ENCODE measurements at places on chromosomes 12 and 14.

DNA sequence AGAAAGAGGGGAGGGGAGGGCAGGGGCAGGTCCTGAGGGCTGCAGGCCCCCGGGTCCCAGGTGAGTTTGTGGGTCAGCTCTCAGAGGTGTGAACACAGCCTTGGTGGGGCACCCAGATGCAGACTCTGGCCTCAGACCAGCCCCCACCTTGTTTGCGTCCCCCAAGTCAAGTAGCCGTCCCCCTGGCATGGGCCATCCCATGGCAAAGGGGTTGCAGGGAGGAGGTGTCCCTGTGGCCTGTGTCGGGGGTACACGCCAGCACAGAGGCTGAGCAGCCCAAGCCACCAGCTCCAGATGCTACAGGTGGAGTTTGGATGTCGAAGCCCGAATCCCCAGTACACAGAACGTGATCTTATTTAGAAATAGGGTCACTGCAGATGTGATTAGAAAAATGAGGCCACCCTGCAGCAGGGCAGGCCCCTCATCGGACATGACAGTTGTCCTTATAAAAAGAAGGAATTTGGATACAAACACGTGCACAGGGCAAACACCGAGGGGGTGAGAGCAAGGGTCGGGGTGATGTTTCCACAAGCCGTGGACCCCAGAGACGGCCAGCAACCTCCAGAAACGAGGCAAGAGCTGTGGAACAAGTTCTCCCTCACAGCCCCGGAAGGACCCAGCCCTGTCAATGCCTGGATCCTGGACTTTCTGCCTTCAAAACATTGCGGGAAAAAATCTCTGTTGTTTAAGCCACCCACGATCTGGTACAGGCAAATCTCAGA, 141.2 kb upstream of the C14orf180 start:
- DNase-seq, result no peak

DNA sequence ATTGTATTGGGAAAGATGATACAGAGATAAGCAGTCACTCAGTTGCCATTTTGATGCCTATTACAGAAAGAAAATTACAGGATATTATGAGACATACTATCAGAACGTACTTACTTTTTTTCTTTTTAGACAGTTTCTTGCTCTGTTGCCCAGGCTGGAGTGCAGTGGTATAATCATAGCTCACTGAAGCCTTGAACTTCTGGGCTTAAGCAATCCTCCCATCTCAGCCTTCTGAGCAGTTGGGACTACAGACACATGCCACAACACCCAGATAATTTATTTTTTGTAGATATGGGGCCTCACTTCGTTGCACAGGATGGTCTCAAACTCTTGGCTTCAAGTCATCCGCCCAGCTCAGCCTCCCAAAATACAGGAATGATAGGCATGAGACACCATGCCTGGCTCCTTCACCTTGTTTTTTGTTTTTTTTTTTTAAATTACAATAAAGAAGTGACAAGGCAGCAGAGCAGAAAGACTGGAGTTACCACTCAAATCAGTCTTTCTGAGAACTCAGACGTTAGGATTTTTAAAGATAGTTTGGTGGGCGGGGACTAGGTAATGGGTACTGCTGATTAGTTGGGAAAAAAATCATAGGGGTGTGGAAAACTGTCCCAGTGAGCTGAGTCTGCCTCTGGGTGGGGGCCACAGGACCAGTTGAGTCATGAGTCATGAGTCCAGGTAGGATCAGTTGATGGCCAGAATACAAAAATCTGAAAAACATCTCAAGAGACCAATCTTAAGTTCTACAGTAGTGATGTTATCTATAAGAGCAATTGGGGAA, 11.5 kb upstream of the CPM start:
- DNase-seq, result no peak

DNA sequence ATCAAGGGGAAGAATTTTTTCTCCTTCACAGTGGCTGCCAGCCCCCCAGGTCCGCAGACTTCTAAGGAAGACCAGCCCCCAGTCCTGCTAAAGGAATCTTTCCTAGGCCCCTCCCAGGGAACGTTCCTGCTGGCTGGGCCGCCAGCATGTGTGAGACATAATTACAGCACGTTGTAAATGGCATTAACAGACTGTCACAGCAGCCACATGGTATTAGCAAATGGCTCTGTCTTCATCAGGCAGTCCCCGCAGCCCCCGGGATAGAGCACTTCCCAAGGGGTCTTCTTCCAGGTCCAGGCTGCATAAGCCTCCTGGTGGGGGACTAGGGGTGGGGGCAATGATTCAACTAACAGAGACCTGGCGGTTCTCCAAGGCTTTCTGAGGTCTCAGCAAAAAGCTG, 34.9 kb upstream of the FAM222A start:
- no peak for DNase-seq

GRCh38 chr14:87343652-87344051, 649.3 kb downstream of the GALC start:
- DNase-seq, result no peak

DNA sequence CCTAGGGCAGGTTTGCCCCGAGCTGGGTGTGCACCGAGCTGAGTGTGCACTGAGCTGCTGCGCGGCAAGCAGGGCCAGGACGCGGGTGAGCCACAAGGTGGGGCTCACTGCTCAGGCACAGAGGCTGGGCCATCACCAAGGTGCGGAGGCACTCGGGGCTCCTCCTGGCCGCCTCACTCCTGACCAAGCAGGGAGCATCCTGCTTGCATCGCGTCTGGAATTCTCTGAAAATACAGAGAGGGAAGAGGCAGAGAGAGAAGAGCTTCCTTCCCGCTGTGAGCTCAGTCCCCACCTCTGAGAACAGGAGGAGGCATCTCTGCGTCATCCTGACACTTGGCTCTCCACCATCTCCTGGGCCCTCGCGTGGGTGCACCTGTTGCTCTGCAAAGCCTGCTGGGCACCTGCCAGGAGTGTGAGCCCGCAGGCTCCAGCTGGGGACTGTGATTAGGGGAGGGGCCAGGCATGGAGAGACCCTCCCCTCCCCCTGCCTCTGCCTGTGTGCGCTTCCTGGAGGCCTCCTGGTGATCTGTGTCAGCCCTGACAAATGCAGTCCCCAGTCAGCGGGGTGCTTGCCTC, 116.3 kb downstream of the GLT1D1 start:
- no peak for DNase-seq

DNA sequence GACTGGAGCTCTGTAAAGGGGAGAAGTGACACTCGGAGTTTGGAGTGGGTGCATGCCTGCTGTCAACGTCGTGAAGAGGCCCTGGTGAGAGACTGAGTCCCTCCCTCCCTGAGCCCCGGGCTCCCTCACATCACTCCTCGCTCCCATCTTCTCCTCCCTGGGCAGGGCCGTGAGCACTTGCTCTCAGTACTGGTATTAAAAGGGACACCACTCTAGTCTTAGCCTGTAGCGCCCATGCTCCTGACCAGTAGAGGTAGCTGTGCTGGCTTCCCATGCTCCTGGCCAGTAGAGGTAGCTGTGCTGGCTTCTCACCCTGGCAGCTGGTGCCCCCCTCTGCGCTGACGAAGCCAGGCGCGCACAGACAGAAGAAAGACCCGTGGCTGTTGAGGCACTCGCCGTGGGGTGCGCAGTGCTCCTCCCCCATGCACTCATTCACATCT, 14.7 kb downstream of the ISCA2 start:
- DNase-seq, result no peak

All from CD4-positive, alpha-beta T cell treated with Interleukin-6 at 100 ng/mL for 8 hours (primary cell).